A375 (cell line): ENCODE measurements at places on chromosomes 7 and 10. TPM values are rescaled to one million over a fixed set of nuclear protein-coding genes. Genes with fewer than 3 reads are reported as not detected.

The KLLN gene
- total RNA-seq = 0.29 and 0.49 TPM in 2 replicates

The SRRM3 gene
- total RNA-seq = 2.6 and 4.2 TPM in 2 replicates

The PDAP1 gene
- total RNA-seq = 115 and 116 TPM in 2 replicates

The HPSE2 gene
- total RNA-seq = not detected in 2 replicates

The PIP gene
- not detected in 2 replicates for total RNA-seq

The CPXM2 gene
- not detected in 2 replicates for total RNA-seq

The WNT2 gene
- total RNA-seq = not detected in 2 replicates

The ARMC3 gene
- not detected in 2 replicates for total RNA-seq

The NME8 gene
- total RNA-seq = not detected in 2 replicates

The GPR22 gene
- not detected in 2 replicates for total RNA-seq
